Spleen (tissue), 13 donors: ENCODE measurements at places on chromosomes 7 and 10. TPM values are rescaled to one million over a fixed set of nuclear protein-coding genes. Genes with fewer than 3 reads are reported as not detected.

The MRC1 gene
- total RNA-seq, result 370 TPM

DNA sequence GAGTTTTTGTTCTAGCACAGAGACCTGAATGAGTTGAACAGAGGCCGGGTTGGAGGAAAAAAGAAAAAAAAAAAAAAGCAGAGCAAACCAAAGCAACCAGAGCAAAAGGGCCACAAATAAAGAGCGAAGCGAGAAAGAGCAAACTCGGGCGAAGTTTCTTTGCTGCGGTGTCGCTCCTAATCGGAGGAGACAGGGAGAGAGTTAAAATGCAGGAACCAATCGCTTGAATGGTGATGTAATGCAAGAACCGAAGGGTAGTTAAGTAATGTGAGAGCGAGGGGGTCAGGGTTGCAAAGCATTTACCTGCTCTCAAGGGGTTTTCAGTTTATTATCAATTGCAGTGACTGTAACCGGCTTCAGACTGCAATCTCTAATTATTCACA lies 271.7 kb downstream of the TRIL start:
- H3K27me3 ChIP-seq, result no peaks in the 10 kb centered on the region
- H3K36me3 ChIP-seq, result no peaks in the 10 kb centered on the region
- peak overlapping the region; percentile 79 for H3K27ac ChIP-seq

GRCh38 chr10:22544325-22545068 lies 169.9 kb downstream of the PIP4K2A start:
- no peak overlapping the region for H3K4me3 ChIP-seq
- H3K27ac ChIP-seq, result no peak overlapping the region
- DNase-seq, result no peak
- H3K4me1 ChIP-seq, result peaks cover 12% of the 10 kb centered on the region
- no peaks in the 10 kb centered on the region for H3K27me3 ChIP-seq

DNA sequence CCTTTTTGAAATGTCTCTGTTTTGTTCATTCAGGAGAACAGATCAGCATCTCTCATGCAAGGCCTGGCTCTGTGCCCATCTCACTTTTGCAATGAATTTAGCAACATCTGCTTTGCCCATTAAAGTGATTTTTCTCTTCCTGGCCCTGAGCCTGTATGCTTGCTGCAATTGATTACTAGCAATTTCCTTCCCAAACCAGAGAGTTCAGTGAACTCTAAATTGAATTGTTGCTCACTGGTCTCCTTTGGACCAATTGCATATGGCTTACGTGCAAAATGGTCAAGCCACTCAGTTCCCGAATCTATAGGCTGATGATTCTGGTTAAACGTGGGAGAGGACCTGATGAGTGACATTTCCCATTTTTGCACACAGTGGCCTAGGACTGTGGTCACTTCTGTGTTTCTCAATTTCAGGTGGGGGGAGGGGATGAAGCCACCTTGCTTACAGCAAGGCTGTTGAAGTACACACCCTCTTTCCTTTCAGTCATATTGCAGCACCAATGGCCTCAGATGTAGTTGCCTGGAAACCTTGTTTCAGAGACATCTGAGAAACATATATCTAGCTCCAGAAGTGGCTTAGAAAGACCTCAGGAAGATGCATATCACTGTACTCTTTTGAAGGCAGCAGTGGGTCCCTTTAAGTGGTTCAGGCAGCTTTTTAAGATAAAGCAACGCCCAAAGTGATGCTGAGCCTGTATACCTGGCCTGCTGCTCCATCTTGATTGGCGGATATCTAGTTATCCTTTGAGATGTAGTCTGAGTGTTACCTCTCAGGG lies 201.4 kb downstream of the PTEN start:
- H3K27ac ChIP-seq, result peak overlapping the region; percentile 83
- H3K4me3 ChIP-seq, result no peak overlapping the region
- no peaks in the 10 kb centered on the region for H3K27me3 ChIP-seq
- H3K4me1 ChIP-seq, result peaks cover 94% of the 10 kb centered on the region

DNA sequence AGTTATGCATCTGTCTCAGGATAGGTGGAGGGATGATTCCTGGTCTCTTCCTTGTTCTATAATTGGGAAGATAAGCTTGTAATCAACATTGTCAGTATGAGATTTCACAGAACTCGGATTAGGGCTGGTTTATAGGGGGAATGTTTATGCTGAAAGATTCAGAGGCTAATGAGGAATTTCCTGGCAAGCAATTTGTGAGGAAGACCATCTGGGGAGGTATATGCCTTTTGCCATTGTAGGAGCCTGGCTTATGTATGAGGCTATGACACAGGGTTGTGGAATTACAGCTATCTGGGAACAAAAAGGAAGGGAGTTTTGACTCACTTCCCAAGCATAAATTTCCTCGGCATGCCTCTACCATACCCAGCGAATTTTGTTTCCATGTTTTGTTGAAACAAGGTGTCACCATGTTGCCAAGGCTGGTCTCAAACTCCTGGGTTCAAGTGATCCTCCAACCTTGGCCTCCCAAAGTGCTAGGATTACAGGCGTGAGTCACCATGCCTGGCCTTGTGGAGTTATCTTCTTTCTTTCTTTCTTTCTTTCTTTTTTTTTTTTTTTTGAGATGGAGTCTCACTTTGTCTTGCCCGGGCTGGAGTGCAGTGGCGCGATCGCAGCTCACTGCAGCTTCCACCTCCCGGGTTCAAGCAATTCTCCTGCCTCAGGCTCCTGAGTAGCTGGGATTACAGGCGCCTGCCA lies 1.6 kb upstream of the COPS6 start:
- H3K4me1 ChIP-seq, result peaks cover 26% of the 10 kb centered on the region
- no peak overlapping the region for H3K27ac ChIP-seq
- H3K4me3 ChIP-seq, result no peak overlapping the region
- H3K36me3 ChIP-seq, result peaks cover 24% of the 10 kb centered on the region
- no peak for DNase-seq

DNA sequence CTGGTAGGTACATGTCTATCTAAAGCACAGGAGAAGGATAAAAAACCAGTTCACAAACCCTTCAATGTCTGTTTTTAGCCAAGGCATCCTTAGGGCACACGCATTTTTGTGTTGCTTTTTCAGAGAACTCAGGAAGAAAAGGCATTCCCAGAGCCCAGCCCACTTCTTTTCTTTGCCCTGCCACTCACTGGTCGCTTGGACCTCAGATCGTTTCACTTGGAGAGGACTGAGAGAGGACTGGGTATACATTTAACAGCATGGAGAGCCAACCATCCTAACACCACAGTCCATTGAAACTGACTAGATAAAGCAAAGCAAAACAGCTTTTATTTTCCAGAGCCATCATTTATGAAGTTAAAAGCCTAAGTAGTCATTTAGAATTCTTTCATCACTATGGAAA lies 194.2 kb downstream of the CAMK1D start:
- no peaks in the 10 kb centered on the region for H3K27me3 ChIP-seq
- no peak for DNase-seq
- H3K4me3 ChIP-seq, result no peak overlapping the region
- H3K4me1 ChIP-seq, result no peaks in the 10 kb centered on the region
- H3K27ac ChIP-seq, result no peak overlapping the region

- no peaks in the 10 kb centered on the region for H3K4me1 ChIP-seq
- DNase-seq, result no peak
- H3K4me3 ChIP-seq, result no peak overlapping the region
- no peaks in the 10 kb centered on the region for H3K27me3 ChIP-seq
Measured at GRCh38 chr10:125343118-125343925, 183.0 kb upstream of the CTBP2 start.

DNA sequence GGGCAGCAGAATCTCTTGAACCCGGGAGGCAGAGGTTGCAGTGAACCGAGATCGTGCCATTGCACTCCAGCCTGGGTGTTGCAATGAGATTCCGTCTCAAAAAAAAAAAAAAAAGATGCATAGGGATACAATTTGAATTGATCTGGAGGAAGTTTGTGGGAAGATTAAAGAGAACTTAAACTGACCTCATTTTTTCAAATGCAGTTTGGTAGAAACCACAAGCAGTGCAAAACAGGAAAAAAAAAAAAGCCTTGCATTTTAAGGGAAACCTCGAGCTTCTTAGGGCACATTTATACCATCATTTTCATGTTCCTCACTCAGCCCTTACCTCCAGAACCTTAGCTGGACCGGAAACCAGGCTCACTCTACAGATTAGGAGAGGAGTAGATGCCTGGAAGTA lies 2.8 kb downstream of the KCTD7 start:
- H3K36me3 ChIP-seq, result peaks cover 29% of the 10 kb centered on the region
- H3K4me1 ChIP-seq, result peaks cover 48% of the 10 kb centered on the region
- no peak overlapping the region for H3K4me3 ChIP-seq
- no peak for DNase-seq
- H3K27ac ChIP-seq, result no peak overlapping the region

- H3K36me3 ChIP-seq, result no peaks in the 10 kb centered on the region
- no peak for DNase-seq
- H3K4me1 ChIP-seq, result no peaks in the 10 kb centered on the region
Measured at GRCh38 chr7:7795630-7796121, 77.3 kb upstream of the RPA3 start.

GRCh38 chr10:110851020-110851612 lies 20.6 kb upstream of the PDCD4 start:
- H3K27ac ChIP-seq, result no peak overlapping the region
- no peak for DNase-seq
- H3K36me3 ChIP-seq, result no peaks in the 10 kb centered on the region
- no peaks in the 10 kb centered on the region for H3K27me3 ChIP-seq
- H3K4me1 ChIP-seq, result peaks cover 10% of the 10 kb centered on the region
